Activated CD4-positive, alpha-beta T cell treated with anti-CD3 and anti-CD28 coated beads, Interleukin-2, amount 50 U/mL, for 48 hours (primary cell): ENCODE measurements at places on chromosomes 6 and 20.

DNA sequence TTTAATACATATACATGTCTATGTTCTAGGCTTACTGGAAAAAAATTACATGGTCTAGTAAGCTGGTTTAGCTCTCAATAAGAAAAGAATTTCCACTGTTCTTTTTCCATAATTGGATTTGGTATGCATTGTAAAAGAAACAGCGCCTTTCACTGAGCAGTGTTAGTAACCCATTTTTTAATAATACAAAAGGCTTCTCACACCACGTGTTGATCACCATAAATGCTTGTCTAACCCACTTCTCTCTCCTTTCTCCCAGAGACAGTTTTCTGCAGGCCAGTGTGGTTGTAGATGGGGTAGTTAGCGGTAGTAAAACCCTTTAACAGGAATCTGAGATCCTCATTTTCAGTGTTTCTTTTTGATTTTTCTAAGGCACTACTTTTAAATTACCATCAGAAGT lies 348.7 kb upstream of the MANEA start:
- no peak for DNase-seq

- no peak for DNase-seq
Measured at GRCh38 chr6:105345506-105345905, 57.4 kb downstream of the PREP start.

DNA sequence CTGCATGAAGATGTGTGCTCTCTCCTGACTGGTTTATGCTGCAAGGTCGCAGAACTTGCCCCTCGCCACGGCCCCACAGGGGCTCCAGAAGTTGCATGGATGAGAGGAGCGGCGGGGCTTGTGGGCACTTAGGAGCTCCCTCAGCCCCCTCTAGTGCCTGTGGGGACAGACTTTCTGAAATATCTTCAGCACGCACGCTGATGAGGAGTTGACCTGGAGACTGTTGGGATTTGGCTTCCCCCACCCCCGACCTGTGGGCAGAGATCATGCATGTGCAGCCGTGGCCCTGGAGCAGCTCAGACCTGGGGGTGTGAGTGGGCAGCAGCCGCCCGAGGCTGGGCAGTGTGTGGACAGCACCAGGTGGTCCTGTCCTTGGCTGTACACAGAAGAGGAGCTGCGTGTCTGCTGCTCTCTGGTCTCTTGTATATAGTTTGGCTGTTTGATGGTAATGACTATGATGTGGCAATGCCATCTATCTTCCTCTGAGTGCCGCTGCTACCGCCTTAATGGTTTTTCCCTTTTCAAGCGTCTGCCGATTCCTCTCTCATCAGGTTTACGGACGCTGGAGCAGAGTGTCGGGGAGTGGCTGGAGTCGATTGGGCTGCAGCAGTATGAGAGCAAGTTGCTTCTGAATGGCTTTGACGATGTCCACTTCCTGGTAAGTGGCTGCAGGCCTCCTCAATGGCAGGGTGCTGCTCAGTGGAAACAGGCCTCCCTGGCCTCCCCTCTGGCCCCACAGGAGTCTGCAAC lies 81.4 kb downstream of the TCP11 start:
- DNase-seq = no peak

GRCh38 chr6:106178900-106179299 lies 92.8 kb downstream of the PRDM1 start:
- DNase-seq = no peak

DNA sequence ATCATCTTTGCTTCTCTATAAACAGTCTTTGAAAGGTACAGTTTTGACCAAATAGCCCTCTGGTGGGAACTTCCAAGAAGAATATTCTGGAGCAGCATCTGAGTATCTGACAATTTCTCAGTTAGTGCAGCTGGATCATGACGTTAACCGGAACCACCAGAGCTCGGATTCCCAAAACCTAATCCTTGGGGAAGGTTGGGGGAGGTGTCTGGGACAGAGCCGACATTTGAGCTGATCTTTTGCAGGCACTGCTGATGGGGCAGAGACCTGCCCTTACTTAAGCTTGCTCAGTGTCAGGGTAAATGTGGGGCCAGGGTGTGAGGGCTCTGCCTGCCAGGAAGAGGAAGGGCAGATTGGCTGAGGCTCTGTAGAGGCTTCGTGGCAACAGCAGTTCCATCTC lies 416.6 kb downstream of the DHX35 start:
- no peak for DNase-seq

DNA sequence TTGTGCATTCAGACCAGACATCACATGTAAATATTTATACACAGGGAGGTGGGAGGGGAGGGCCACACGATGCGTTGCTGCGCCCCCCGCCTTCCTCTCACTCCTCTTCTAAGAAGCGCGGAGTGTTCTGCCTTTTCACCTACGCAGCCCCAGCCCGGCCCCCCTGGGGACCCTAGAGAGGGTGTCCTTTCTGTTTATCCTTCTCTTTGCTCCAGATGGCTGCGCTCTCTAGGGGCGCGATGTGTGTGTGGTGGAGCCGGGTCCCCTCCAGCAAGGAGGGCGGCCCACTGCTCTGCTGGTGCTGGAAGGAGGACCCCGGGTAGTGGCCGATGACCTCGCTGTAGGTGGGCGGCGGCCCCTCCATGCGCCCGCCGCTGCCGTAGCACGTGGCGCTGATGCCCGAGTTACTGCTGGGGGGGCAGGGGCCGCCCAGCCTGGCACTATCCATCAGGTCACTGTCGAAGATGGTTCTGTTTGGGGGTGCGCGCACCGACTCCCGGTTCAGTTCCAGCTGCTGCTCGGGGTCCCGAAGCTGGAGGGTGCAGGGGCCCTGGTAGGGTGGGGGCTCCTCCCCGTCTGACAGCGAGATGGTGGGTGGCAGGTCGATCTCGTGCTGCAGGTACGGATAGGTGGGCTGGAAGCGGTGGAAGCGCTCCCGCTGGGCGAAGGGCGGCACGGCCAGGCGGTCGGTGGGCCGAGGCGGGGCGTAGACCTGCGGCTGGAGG lies 31.8 kb upstream of the ZBP1 start:
- no peak for DNase-seq
